ENCODE measurements at places on chromosomes 3 and 15. TPM values are rescaled to one million over a fixed set of nuclear protein-coding genes. Genes with fewer than 3 reads are reported as not detected.

RTP4 gene
- total RNA-seq = 1.6 TPM

CCDC54 gene
- not detected for total RNA-seq

DNA sequence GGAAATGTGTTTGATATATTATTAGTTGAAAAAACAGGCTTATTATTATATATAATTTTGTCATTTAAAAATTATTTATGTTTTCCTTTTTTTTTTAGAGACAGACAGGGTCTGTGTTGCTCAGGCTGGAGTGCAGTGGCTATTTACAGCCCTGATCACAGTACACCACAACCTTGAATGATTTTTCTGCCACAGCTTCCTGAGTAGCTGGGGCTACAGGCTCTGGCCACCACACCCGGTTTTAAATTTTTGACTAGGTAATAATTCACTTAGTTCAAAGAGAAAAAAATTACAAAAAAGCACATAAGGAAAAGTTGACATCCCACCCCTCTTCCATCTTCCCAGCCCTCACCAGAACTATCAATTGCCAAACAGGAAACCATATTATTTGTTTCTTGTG is 4.7 kb upstream of the CEMIP start:
- no peak for DNase-seq

GRCh38 chr3:139597947-139598346 is 58.4 kb upstream of the RBP1 start:
- DNase-seq = no peak

- no peak for DNase-seq
These were observed 289.1 kb upstream of the CFAP20DC start for GRCh38 chr3:59338934-59339333.

DNA sequence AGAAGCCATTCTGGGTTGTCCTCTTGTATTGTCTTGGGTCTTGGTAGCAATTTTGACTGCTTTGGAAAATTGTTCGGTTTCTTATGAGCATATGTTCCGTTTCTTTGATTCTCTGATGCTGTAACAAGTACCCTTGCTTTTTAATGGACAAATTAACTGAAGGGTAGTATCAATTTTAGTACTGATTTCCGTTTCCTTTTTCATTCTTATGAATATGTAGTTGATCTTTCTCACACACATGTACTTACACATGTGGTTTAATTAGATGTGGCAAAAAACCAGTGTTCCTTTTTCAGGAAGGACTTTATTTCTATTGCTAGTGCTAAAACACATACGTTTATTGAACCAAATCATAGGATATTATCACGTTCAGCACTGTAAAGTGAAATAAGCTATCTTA is 119.1 kb downstream of the TCF12 start:
- DNase-seq = no peak

- no peak for DNase-seq
These were observed 56.1 kb downstream of the PLXNA1 start for GRCh38 chr3:127038923-127039581.

DNA sequence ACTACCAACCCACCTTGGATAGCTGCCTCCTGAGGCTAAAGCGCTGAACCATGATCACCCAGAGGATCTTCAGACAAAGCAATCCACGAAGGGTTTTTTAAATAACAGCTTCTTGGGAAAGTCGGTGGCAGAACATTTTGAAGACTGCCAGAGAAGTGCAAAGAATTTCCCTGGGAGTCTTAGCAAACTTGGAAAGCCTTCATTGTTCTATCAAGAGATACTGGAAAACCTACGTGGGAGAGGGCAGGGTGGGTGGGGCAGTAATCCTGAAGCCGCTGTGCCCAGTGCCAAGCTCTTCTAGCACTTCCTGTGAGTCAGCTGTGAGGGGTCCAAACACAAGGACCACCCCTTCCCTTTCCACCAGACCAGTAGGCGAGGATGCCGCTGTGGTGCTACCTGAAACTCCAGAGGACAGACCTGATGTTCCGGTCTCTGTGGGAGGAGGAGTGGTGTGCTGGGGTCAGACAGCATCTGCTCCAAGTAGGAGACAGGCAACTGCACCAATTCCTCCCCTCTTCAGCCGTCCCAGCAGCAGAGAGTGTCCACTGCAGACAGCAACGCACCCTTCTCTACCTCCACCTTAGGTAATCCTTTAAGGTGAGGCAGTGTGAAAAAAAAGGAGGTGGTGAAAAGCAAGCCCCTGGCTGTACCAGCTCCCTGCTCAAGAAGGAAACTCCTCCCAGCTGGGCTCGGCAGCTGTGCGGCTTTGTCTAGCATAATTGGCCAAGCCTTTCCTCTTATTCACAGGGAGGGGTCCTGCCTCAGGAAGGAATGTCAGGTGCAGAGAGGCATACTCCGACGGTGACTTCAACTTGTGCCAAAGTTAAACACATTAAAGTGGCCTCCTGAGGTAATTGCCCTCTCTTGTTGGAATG is 99.0 kb downstream of the TMCC1 start:
- no peak for DNase-seq

Data from mesenteric fat pad (tissue), 1 donor.